Activated CD4-positive, alpha-beta T cell treated with anti-CD3 and anti-CD28 coated beads for 36 hours (primary cell): ENCODE measurements at places on chromosomes 1 and 21. TPM values are rescaled to one million over a fixed set of nuclear protein-coding genes. Genes with fewer than 3 reads are reported as not detected.

The GUCA2B gene
- not detected for total RNA-seq

DNA sequence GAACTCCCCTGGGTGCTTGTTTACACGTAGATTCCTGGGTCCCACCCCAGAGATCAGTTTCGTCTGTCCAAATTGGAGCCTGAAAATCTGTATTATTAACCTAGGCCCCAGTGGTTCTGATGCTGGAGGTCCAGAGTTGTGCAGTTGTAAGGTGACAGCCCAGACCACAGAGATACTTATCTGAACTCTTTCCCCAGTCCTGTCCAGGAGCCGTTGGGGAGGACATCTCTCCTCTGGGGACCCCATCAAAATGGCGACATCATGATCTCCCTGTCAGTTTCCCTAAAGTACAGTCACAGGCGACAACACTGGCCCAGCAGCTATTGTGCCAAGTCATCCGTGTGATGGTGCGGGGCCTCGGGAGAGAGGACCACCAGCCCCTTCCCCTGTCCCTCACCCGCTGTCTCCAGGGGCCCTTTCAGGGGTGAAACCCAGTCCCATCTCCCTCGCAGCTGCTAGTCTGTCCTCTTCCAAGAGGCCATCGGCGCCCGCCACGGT is 749 bp upstream of the EFHD2 start:
- H3K27ac ChIP-seq: peak overlapping the region; percentile 70
- H3K27me3 ChIP-seq: peaks cover 5% of the 10 kb centered on the region
- peaks cover 22% of the 10 kb centered on the region for H3K4me1 ChIP-seq

The OLFML2B gene
- total RNA-seq: 0.14 TPM

The GPR52 gene
- total RNA-seq: 0.56 TPM

DNA sequence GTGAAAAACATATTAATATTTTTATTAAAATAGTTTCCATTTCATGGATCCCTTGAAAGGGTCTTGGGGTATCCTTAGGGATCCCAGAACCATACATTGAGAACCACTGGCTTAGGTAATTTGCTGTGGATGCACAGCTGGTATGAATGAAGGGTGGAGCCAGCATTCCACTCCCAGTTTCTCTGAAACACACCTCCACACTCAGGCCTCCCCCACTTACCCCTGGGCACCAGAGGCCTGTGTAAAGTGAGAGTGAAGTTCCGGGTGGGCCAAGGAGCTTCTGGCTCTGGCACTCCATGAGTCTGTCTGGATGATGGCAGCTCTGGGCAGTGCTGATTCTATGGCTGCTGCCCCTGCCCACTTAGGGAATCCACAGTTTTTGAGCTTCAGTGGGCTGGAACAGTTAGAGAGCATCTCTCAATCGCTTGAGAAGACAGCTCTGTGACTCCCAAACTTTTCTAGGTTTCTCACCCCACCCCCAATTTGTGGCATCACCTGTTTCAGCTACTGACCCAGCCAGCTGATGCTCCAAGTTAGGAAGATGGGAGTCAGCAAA is 57.8 kb upstream of the CD1D start:
- no peaks in the 10 kb centered on the region for H3K36me3 ChIP-seq
- H3K27ac ChIP-seq: no peak overlapping the region
- H3K27me3 ChIP-seq: peaks cover 28% of the 10 kb centered on the region
- DNase-seq: no peak

- H3K36me3 ChIP-seq: no peaks in the 10 kb centered on the region
- no peaks in the 10 kb centered on the region for H3K4me1 ChIP-seq
- no peak overlapping the region for H3K27ac ChIP-seq
- H3K27me3 ChIP-seq: peaks cover 26% of the 10 kb centered on the region
- no peak for DNase-seq
- H3K4me3 ChIP-seq: no peak overlapping the region
Measured at GRCh38 chr1:66152034-66152433, 359.3 kb downstream of the PDE4B start.

DNA sequence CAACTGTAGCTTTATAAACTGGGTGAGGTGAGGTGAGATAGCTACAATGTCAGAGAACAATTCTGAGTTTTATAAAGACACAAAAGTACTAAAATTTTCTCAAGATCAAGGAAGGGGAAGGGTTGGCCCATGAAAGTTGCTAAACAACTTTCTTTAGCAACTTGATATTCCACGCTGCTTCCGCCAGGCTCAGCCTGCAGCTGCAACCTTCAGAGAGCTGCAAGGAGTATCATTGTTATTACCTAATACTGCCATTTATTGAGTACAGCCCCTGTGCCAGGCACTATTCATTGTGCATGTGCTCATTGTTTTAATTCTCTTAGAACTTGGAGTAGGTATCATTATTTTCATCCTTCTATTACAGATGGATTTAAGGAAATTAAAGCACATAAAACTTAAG is 34.1 kb upstream of the SUCO start:
- peaks cover 2% of the 10 kb centered on the region for H3K4me1 ChIP-seq
- H3K36me3 ChIP-seq: no peaks in the 10 kb centered on the region
- DNase-seq: no peak
- H3K27me3 ChIP-seq: no peaks in the 10 kb centered on the region
- H3K4me3 ChIP-seq: no peak overlapping the region
